ENCODE measurements at places on chromosomes 11 and 22. TPM values are rescaled to one million over a fixed set of nuclear protein-coding genes. Genes with fewer than 3 reads are reported as not detected.

OR8D1 gene
- not detected for total RNA-seq

CATSPER1 gene
- total RNA-seq, result 0.76 TPM

TSSK2 gene
- total RNA-seq, result not detected

MUC5AC gene
- 0.03 TPM for total RNA-seq

ARHGEF17 gene
- 68.2 TPM for total RNA-seq

DNA sequence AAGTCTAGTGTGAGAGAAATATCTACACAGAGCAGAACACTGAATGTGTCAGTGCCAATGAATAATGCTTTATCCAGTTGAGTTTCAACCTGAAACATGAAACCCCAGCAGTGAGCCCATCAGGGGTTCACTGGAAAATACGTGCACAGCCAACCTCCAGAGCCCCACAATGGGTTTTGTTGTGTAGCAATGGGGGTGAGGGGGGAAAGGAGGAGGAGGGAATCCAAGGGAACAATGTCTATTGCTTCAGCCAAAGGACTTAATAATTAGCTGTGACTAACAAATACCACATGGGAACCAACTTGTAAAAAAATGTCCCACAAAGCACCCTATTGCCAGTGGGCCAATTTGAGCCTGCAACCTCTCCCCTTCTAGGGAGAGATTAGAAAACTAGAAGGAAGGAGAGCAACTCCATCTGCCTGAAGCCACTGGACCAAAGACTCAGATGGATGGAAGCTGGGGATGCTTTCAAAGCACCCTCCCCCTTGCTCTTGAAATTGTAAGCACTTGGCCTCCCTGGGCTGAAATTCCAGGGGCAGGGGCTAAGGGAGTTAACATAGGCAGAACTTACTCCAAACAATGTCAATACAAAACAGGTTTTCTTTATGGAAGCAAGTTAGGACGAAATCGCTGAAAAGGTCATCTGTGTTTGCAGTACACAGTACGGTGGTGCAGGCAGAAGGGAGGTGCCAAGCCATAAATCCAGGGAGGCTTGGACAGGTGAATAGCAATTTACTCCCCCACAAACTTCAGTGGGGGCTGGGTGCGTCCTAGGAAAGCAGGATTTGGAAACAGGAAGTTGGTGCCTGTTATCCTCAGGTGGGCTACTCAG is 99.8 kb downstream of the ARL14EP start:
- DNase-seq, result no peak
- H3K27ac ChIP-seq, result peak overlapping the region; percentile 81
- H3K4me3 ChIP-seq, result no peak overlapping the region
- no peaks in the 10 kb centered on the region for H3K27me3 ChIP-seq

DNA sequence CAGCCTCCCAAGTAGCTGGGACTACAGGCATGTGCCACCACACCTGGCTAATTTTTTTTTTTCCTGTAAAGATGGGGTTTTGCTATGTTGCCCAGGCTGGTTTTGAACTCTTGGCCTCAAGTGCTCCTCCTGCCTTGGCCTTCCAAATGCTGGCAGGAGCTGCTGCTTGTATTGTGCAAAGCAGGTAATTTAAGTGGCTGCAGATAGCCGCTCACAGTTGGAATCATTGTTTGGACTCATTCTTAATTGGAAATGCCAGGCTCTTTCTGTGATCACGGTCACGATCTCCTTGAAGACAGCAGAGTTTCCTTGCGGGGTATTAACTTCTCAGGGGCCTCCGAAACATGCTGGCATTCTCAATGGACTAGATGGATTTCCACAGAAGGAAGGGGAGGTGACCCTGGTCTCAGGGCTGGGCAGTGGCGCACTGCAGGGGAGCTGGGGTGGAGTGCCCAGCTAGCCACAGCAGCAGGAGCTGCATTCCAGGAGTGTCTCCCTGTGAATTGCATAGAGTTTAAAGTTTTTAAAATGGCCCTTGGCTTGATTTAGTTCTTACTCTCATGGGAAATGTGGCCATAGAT is 136.1 kb downstream of the MORC2 start:
- no peak overlapping the region for H3K27ac ChIP-seq
- no peaks in the 10 kb centered on the region for H3K27me3 ChIP-seq
- DNase-seq, result no peak
- H3K4me1 ChIP-seq, result no peaks in the 10 kb centered on the region
- H3K36me3 ChIP-seq, result no peaks in the 10 kb centered on the region
- H3K4me3 ChIP-seq, result no peak overlapping the region

DNA sequence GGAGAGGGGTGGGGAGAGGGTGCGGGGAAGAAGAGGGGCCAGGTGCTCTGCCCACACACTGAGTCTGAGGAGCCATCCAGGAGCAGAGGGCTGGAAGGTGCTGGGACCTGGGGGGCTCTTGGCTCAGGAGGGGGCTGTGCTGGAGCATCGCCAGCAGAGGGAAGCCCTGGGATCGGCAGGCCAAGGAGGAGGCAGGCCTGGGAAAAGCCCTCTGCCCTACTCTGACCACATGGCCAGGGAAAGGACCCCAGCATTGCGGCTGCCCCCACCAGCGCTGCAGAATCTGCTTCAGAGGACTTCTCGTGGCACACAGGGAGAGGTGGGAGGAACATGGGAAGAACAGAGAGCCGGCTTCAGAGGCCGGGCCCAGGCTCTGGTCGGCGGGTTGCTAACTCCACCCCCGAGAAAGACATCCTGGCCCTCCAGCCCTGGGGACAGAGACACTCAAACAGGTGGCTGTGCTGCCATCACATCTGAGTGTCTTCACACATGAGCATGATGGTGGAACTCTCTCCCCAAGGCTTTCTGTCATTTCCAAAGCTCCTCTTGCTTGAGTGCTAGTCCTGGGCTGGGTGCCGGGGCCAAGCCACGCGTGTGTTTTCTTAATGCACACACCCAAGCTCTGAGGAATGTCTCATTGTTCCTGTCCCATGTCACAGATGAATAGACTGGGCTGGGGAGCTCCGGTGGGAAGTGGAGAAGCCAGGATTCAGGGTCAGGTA is 1378.0 kb downstream of the BRD1 start:
- no peaks in the 10 kb centered on the region for H3K27me3 ChIP-seq
- no peaks in the 10 kb centered on the region for H3K36me3 ChIP-seq
- no peak overlapping the region for H3K4me3 ChIP-seq

GRCh38 chr11:112665291-112665690 is 295.9 kb upstream of the NCAM1 start:
- no peak overlapping the region for H3K4me3 ChIP-seq
- H3K36me3 ChIP-seq, result no peaks in the 10 kb centered on the region
- no peaks in the 10 kb centered on the region for H3K4me1 ChIP-seq
- DNase-seq, result no peak

DNA sequence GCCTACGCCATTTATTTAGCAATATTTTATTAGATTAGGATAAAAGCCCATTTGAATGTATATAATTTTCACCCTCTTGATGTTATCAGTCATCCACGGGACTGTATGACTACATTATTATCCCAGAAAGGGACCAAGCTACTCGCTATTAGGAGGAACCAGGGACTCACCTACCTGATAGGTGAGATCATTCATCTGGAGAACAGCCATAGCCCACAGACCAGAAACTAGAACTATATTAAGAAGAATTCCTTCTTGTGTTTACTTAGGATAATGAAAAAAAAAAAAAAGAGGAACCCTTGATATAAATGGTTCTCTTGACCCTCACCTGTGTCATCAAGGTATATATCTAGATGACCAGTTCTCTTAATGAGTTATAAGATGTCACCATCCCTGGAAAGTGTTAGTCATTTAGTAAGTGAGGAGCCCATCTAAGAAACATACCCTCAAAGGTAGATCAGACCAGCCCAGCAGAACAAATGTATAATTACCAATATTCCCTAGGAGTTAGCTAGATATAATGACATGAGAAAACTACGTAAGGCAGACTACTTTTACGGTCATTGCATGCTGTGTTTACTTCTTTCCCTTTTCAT is 8.0 kb downstream of the SIK3 start:
- no peak overlapping the region for H3K4me3 ChIP-seq
- H3K4me1 ChIP-seq, result no peaks in the 10 kb centered on the region
- DNase-seq, result no peak
- H3K36me3 ChIP-seq, result no peaks in the 10 kb centered on the region
- H3K27me3 ChIP-seq, result no peaks in the 10 kb centered on the region
- no peak overlapping the region for H3K27ac ChIP-seq

DNA sequence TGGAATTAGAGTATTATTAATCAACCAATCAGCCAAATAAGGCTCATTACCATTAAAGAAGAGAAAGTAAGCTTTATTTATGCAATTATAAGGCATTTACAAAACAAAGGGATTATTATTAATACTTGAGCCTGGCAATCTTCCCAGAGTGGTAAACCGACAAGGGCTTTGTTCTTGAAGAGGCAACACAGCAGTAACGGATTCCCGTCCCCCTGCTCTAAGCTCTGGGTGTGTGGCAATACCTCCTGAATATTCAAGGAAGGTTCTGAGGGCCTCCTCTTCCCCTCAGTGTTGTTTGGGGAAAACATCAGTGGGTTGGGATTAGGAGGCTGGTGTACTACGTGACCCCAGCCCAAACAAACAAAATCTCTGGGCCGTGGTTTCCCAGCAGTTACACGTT is 176.5 kb downstream of the TENM4 start:
- no peak for DNase-seq
- no peak overlapping the region for H3K27ac ChIP-seq
- H3K36me3 ChIP-seq, result no peaks in the 10 kb centered on the region
- no peaks in the 10 kb centered on the region for H3K4me1 ChIP-seq
- no peaks in the 10 kb centered on the region for H3K27me3 ChIP-seq

DNA sequence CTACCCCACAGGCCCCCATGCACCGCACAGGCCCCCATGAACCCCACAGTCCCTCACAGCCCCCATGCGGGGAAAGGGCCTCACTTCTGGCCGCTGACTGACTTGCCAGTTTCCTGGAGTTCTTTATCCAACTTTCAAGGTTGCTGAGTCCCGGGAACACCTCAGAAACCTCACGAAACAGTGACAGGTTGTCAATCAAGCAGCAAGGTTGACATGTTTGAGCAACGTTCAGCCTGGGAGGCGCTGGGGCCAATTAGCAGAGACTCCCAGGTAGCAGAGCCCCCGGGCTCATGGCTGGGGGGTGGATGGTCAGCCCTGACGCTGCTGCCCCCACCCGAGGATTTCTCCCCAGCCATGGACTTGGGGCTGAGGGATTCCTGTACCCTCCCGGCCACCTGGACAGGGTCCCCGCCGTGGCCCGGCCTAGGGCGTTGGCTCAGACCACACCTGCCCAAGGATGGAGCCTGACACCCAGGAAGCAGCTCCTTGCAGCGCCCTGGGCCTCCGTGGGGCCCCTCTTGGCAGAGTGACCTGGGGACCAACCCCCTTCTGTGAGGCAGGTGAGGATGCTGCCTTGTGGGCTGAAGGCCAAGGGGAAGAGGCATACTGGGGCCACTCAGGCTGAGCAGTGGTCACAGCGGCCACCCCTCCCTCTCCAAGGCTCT is 33.8 kb upstream of the CCDC188 start:
- H3K4me1 ChIP-seq, result no peaks in the 10 kb centered on the region
- no peak overlapping the region for H3K4me3 ChIP-seq
- H3K27me3 ChIP-seq, result no peaks in the 10 kb centered on the region
- no peak for DNase-seq

GRCh38 chr11:69440876-69441275 is 40.6 kb upstream of the LINC01488 start:
- peaks cover 21% of the 10 kb centered on the region for H3K4me1 ChIP-seq
- no peak overlapping the region for H3K4me3 ChIP-seq
- DNase-seq, result no peak
- H3K27ac ChIP-seq, result no peak overlapping the region
- H3K36me3 ChIP-seq, result no peaks in the 10 kb centered on the region

- H3K36me3 ChIP-seq, result no peaks in the 10 kb centered on the region
- H3K4me1 ChIP-seq, result peaks cover 7% of the 10 kb centered on the region
- DNase-seq, result peak; percentile 71
- H3K4me3 ChIP-seq, result no peak overlapping the region
- peak overlapping the region; percentile 10 for H3K27ac ChIP-seq
Observed at GRCh38 chr11:86588566-86589090, 83.8 kb downstream of the ME3 start.

DNA sequence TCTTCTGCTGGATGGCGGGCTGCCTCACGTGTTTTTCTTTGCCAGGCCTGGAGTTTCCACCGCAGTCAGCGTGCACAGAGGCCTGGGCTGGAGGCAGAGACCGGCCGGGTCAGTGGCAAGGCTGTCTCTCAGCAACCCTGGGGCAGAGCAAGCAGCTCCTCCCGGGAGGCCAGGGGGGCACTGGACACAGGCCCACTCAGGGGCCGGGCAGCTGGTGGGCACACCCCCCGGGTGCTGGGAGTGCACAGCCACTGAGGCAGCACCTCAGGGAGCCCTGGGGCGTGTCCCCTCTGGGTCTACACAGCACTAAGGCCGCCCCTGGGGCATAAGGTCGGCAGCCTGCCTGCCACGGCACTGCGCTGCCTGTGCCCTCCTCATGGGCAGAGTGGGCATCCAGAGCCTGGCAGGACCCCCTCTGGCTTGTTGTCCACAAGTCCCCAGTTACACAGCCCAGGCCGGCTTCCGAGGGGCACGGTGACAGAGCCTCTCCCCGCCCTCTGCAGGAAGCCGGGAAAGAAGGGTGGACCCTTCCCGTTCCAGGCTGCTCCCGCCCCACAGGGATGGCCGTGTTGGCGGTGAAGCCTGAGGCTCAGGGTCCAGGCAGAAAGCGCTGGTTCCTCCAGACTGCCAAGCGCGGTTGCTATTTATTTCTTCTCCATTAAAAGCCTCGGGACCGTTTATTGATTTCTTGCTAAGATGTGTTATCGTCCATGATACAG is 18.5 kb upstream of the TH start:
- no peak for DNase-seq
- H3K27ac ChIP-seq, result no peak overlapping the region
- H3K4me3 ChIP-seq, result no peak overlapping the region
- no peaks in the 10 kb centered on the region for H3K36me3 ChIP-seq
- H3K4me1 ChIP-seq, result no peaks in the 10 kb centered on the region
- H3K27me3 ChIP-seq, result peaks cover 3% of the 10 kb centered on the region

GRCh38 chr11:27055065-27055682 is 14.6 kb downstream of the BBOX1 start:
- peak overlapping the region; percentile 56 for H3K4me3 ChIP-seq
- H3K27ac ChIP-seq, result peak overlapping the region; percentile 22
- no peaks in the 10 kb centered on the region for H3K36me3 ChIP-seq
- no peaks in the 10 kb centered on the region for H3K4me1 ChIP-seq
- DNase-seq, result peak; percentile 33

DNA sequence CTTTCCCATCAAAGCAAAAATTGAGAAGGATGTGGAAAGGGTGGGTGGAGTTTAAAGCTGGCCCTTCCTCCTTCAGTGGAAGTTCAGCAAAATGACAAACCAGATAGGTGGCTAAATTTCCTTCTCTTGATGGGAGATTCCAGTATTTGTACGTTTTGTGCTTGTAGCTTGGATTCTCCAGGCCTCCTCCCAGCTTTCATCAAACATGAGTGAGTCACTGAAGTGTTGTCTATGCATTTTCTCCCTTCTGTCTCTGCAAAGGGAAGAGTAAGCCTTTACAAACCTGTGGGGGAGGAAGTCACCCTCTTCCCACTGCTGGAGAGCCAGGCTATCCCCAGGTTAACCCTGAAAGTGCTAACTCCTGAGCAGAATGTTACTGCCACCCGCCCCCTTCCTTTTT is 6.4 kb downstream of the MARK2 start:
- DNase-seq, result no peak
- H3K27ac ChIP-seq, result no peak overlapping the region
- peaks cover 2% of the 10 kb centered on the region for H3K36me3 ChIP-seq
- H3K4me1 ChIP-seq, result peaks cover 3% of the 10 kb centered on the region
- no peak overlapping the region for H3K4me3 ChIP-seq

- H3K27ac ChIP-seq, result no peak overlapping the region
- H3K4me1 ChIP-seq, result no peaks in the 10 kb centered on the region
- peaks cover 17% of the 10 kb centered on the region for H3K36me3 ChIP-seq
- H3K27me3 ChIP-seq, result no peaks in the 10 kb centered on the region
- DNase-seq, result no peak
Observed at GRCh38 chr22:29994027-29994715, 86.1 kb upstream of the HORMAD2 start.
